ENCODE measurements at places on chromosomes 5 and 9. TPM values are rescaled to one million over a fixed set of nuclear protein-coding genes. Genes with fewer than 3 reads are reported as not detected.

- H3K27me3 ChIP-seq, result peaks cover 3% of the 10 kb centered on the region
- H3K4me1 ChIP-seq, result no peaks in the 10 kb centered on the region
- DNase-seq, result no peak
- H3K36me3 ChIP-seq, result no peaks in the 10 kb centered on the region
- H3K4me3 ChIP-seq, result no peak overlapping the region
Measured at GRCh38 chr5:83744821-83745220, 24.2 kb upstream of the HAPLN1 start.

DNA sequence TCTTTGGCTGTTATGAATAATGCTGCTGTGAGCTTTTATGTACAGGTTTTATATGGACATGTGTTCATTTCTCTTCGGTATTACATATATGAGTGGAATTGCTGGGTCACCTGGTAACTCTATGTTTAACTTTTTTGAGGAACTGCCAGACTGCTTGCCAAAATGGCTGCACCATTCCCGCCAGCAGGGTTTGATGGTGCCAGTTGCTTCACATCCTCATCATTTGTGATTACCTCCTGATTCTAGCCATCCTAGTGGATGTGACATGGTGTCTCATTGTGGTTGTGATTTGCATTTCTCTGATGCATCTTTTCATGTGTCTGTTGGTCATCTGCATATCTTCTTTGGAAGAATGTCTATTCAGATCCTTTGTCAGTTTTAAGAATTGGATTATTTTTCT, 10.7 kb downstream of the NANS start:
- no peak overlapping the region for H3K27ac ChIP-seq
- H3K4me1 ChIP-seq, result peaks cover 16% of the 10 kb centered on the region

DNA sequence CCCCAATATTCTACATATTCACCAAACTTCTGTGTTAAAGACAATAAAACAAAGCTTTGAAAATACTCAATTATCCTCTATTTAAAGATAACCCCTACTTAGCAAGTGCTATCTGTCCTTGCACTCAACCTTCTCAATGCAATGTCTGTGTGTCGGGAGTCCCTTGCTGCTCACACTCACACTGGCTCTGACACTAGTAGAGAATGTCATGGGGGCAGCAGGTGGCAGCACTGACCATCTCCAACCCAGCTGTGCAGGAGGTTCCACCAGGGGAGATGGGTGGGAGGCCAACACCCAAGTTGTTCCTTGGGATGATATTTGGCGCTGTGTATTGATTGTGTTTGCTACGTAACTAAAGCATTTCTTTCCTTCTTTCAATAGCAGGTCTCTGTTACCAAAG, 59.4 kb upstream of the SIMC1 start:
- no peaks in the 10 kb centered on the region for H3K36me3 ChIP-seq
- peaks cover 19% of the 10 kb centered on the region for H3K27me3 ChIP-seq
- no peak for DNase-seq
- H3K4me3 ChIP-seq, result no peak overlapping the region

DNA sequence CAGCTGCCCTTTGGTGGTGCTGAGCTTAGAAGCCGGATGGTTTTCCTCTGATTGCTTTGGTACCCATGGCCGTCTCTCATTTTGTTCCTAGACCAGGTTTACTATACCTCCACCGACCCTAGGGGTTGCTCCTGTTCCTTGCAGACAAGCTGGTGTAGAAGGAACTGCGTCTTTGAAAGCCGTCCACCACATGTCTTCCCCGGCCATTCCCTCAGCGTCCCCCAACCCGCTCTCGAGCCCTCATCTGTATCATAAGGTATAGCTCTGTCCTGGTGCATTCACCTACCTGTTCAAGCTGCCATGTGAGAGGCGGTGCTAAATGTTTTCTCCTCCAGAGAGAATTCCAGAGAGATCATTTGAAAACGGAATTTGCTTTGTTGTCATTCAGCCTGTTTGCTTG, 39.5 kb downstream of the TENT4A start:
- H3K27ac ChIP-seq, result no peak overlapping the region
- no peak overlapping the region for H3K4me3 ChIP-seq
- H3K27me3 ChIP-seq, result no peaks in the 10 kb centered on the region
- DNase-seq, result no peak

DNA sequence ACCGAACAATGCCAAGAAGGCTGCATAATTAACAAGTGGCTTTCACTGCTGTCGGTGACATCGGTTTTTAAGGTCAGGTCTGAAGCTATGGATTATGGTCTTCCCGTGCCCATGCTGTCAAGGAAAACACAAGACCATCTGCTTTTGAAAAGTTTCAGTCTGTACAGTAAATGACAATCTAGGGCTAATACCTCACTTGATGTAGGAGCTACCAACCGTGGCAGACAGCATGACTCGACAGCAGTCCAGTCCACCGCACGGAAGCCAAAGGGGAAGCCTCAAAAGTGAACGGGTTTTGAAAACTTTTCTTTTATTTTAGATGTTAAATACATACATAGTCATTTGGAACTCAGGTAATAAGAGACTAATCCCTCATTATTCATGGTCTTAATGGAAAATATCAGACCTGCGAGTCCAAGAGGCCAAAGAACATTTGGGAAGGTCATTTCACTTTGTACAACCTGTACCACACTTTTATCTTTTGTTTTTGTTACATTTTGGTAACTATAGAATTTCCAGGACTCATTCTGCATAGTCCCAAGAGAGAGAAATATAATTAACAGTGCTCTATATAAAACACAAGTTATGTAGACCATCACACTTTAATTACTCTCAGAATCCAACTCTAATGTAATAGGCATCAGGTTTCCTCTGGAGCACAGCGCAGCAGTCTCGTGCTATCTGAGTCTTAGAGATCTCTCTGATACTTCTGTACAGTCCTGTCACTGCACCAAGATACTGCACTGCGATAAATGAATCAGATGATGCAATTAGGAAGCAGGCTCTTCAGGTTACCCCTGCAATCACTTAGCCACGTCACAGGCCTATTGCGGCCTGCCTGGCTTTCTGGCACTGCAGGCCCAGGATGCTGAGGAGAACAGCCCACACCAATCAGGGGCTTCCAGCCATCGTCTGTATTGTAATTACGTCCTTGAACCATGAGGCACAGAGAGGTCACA, 184.9 kb downstream of the FANCC start:
- no peak overlapping the region for H3K4me3 ChIP-seq

GRCh38 chr5:83924891-83925290, 204.2 kb upstream of the HAPLN1 start:
- peaks cover under 1% of the 10 kb centered on the region for H3K27me3 ChIP-seq
- H3K36me3 ChIP-seq, result no peaks in the 10 kb centered on the region
- no peaks in the 10 kb centered on the region for H3K4me1 ChIP-seq
- no peak for DNase-seq

DNA sequence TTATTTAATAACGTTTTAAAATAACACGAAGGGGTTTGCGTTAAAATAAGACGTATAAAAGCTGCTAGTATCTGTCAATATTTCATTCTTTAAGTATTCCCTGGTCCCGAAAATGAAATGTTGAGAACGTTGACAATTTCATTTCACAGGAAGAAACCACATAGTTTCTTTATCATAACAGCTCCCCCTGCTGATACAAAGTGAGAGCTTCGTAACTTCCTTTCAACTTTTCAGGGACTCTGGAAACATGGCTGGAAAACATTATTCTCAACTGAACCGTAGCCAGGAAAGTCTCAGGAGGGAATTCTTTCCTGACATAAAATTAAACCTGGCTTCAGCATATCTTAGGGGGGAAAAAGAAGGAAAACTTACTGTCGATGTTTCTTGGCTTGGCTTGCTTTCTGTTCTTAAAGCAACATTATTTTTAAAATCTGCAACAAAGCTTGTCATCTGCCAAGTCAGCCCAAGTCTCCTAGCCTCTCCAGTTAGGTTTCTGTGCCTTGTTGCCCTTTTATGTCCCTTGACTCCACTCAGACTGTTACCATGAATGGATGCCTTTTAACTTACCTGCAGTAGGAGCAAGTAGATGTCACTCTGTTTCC, 122.9 kb upstream of the DAB2 start:
- H3K27me3 ChIP-seq, result peaks cover 2% of the 10 kb centered on the region
- H3K36me3 ChIP-seq, result peaks cover 1% of the 10 kb centered on the region
- no peak overlapping the region for H3K27ac ChIP-seq

DNA sequence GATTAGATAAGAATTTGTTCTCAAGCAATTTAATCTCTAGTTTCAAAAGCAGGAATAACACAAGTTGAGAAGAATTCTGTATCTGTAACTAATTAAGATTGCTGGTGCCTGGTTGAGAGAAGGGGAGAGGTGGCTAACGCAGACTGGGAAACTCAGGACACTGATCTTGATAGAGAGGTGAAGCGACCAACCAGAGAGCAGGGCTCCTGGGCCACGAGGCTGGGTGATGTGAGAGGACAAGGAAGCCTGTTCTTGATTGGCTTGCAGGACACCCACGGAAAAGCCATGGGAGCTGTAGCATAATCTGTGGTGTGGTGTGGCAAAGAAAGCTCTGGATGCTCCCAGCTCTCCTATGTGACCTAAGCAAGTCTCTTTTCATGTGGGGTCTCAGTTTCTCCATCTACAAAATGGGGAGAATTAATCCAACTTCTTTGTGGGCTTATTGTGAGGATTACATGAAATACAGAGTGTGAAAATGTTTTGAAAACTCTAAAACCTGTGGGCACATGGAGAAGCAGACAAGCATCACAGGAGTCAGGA, 594.1 kb upstream of the BRINP1 start:
- H3K27me3 ChIP-seq, result peaks cover 5% of the 10 kb centered on the region
- no peak overlapping the region for H3K27ac ChIP-seq
- no peak overlapping the region for H3K4me3 ChIP-seq
- no peaks in the 10 kb centered on the region for H3K4me1 ChIP-seq
- no peak for DNase-seq

DNA sequence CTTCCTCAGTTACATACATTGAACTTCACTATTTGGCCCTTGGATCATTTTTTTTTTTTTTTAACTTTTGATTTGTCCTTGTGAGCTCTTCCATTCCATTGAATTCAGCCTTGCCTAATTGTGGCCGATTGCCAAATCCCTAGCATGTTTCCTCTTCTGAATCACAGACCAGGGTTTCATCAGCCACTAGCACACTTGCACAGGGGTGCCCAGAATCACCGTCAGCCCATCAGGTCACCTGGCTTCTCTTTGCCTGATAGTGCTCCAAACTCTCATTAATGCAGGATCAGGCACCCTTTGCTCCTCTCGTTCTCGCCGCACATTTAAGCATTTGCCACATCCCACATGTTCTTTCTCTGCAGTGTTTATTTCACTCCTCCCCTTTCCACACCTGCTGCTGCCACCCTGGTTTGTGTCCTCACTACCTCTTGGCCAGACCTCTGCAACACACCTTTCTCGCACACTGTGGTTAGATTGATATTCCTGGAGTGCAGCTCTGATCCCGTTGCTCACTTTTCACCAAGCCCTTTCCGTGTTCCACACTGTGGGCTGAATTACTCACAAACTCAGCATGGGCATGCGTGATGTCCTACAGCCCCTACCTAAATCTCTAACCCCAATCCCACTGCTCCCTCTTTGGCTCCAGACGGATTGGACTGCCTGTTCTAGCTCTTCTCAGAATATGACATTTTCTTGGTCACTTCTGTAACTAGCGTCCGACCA, 9.8 kb downstream of the PIK3R1 start:
- H3K4me1 ChIP-seq, result peaks cover 56% of the 10 kb centered on the region
- H3K4me3 ChIP-seq, result no peak overlapping the region
- peaks cover 46% of the 10 kb centered on the region for H3K36me3 ChIP-seq
- H3K27me3 ChIP-seq, result no peaks in the 10 kb centered on the region

- no peak overlapping the region for H3K27ac ChIP-seq
- no peak for DNase-seq
- H3K4me3 ChIP-seq, result no peak overlapping the region
- H3K4me1 ChIP-seq, result no peaks in the 10 kb centered on the region
- no peaks in the 10 kb centered on the region for H3K36me3 ChIP-seq
Measured at GRCh38 chr5:99614888-99615287, 686.1 kb upstream of the CHD1 start.

DNA sequence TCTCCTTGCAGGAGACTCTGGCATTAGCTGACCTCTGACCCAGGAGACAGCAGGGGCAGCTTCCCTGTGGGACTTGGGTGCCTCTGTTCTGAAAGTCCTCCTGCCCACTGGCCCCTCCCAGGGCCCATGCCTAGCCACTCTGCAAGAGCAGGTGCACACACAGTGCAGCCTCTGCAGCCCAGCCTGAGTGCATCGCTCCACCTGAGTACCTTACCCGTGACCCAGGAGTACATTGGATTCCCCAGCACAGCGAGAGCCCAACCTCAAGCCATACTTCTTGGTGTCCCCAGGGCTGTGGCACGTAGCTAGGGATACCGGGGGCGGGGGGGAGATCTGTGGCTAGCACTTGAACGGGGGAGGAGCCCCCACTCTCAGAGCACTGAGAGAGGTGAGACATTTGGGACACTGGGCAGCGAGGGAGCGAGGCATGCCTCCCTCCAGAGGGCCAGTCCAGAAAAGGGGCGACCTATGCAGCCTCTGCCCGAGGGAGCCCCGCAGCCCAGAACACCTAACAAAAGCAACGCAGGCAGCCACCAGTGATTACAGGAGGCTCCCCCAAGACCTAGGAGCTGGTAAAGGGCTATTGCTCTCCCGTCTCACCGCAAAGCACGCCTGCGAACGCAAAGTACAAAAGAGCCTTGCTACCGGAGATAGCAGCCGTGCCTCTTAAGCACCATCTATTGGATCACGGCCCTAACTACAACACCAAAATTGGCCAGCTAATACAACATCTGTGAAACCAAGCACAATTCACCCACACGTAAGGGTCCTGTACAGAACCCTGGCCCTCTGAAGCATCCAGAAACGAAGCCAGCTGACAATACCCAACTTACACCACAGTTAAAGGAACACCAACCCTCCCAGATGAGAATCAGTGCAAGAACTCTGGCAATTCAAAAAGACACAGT, 826 bp upstream of the PRDM9 start:
- no peak overlapping the region for H3K4me3 ChIP-seq
- H3K4me1 ChIP-seq, result no peaks in the 10 kb centered on the region
- H3K36me3 ChIP-seq, result no peaks in the 10 kb centered on the region
- no peaks in the 10 kb centered on the region for H3K27me3 ChIP-seq

- peaks cover 5% of the 10 kb centered on the region for H3K36me3 ChIP-seq
- no peaks in the 10 kb centered on the region for H3K27me3 ChIP-seq
- H3K27ac ChIP-seq, result peak overlapping the region; percentile 98
Measured at GRCh38 chr9:70412832-70413463, 1.5 kb downstream of the KLF9 start.

- H3K27ac ChIP-seq, result no peak overlapping the region
- H3K4me1 ChIP-seq, result no peaks in the 10 kb centered on the region
- H3K27me3 ChIP-seq, result no peaks in the 10 kb centered on the region
- DNase-seq, result no peak
- H3K4me3 ChIP-seq, result no peak overlapping the region
Measured at GRCh38 chr5:104189909-104190308, 627.3 kb upstream of the NUDT12 start.

GRCh38 chr5:9429691-9430215, 116.1 kb downstream of the SEMA5A start:
- no peaks in the 10 kb centered on the region for H3K36me3 ChIP-seq
- no peak for DNase-seq
- no peak overlapping the region for H3K4me3 ChIP-seq
- H3K4me1 ChIP-seq, result no peaks in the 10 kb centered on the region
- no peak overlapping the region for H3K27ac ChIP-seq

Gene PFN3
- not detected for total RNA-seq

Gene PLPPR1
- not detected for total RNA-seq

Gene ATG12
- total RNA-seq, result 48.9 TPM

Gene SLC45A2
- 0.40 TPM for total RNA-seq

Gene TRPM3
- not detected for total RNA-seq

Gene CDC20B
- 0.48 TPM for total RNA-seq

Gene DMRT3
- total RNA-seq, result not detected

Measured in activated naive CD8-positive, alpha-beta T cell treated with anti-CD3 and anti-CD28 coated beads, Interleukin-2, amount 10 ng/mL, durations not matched to agents 7 days and 5 days (primary cell).